ENCODE measurements at places on chromosomes 4 and X. TPM values are rescaled to one million over a fixed set of nuclear protein-coding genes. Genes with fewer than 3 reads are reported as not detected.

GRCh38 chr4:11469650-11470437 lies 41.1 kb upstream of the HS3ST1 start:
- DNase-seq: no peak

Gene CABS1
- polyA plus RNA-seq: not detected

Gene CENPE
- not detected for polyA plus RNA-seq

DNA sequence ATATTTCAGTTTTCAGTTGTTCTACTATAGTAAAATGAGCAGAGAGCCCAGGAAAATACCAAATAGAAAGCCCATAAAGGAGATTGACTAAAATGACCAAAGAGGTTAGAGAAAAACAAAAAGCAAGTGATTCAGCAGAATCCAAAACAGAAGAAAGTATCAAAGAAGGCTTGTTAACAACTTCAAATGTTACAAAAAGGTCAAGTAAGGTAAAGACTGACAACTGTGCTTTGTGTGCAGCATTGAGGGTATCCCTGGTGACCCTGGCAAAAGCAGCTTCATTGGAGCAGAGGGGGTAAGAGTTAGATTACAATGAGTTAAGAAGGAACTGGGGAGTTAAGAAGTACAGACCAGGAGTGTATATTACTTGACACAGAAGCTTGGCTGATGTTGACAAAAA lies 317.9 kb downstream of the OPHN1 start:
- no peak for DNase-seq

DNA sequence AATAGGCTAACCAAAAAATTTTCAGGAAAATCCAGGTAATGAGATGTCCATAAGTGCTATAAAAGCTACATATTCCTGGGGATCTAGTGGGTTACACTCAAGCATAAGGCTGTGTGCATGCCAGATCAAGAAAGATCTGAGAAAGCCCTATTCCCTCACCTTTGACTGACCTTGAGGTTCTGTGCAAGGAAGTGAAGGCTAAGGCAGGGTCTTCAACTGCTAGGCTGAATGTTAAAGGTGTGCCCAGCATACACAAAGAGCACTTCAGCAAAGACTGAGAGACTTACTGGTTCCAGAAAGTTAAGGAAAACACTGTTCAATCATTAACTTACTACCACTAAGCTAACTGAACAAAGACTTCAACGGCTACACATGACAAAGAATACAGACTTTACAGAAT lies 269.7 kb downstream of the GPC3 start:
- DNase-seq: no peak

GRCh38 chr4:159070742-159071141 lies 32.1 kb upstream of the RAPGEF2 start:
- DNase-seq: no peak

- DNase-seq: no peak
Observed at GRCh38 chr4:140928880-140929279, 172.7 kb upstream of the TBC1D9 start.

DNA sequence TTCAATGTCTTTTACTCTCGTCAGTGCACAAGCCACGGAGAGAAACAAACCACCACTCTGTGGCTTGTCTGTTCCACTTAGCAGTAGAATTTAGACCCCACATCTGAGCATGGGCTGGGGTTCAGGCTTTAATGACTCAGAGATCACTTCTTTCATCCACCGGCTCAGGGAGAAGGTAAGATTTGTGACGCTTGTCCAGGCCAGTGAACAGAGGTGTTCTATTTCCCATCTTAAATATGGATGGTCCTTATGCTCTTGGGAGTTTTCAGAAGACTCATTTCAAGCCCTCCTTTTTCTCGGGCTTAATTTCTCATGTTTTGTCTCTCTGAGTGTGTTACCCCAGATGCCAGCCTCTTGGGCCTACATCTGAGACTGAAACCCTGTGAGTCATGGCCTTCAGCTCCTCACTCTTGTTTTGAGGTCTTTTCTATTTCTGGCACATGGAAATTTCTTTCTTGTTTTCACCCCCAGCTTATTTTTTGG lies 127.4 kb upstream of the SFRP2 start:
- DNase-seq: no peak

DNA sequence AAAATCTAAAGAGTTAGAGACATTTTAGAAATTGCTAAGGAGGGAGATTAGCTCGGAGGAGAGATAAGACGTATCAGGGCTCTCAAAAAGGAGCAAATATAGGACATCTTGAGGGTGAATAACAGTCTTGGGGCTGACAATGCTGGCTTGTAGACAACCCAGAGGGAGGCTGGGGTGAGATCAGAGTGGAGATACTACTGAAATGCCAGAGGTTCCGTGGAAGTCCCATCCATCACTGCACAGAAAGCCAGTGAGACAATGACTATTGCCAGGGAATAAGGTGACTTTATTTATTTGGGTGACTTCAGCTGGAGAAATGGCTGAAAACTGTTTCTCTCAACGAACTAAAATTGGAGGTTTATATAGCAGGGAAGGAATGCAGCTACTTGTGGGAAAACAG lies 838.1 kb upstream of the AGA start:
- DNase-seq: no peak

DNA sequence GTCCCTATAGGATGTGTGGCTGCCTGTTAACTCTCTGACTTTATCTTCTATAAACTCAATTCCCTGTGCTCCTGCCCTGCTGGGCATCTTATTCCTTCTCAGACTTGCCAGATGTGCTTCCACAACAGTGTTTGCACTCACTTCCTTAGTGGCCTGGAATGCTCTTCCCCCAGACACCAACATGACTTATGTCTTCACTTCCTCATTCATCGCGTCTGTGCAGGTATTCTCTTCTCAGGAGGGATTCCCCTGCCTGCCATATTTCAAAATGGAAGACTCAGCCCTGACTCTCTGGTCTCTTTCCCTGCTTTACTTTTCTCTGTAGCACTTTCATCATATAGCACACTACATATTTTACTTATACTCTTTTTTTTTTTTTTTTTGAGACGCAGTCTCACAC lies 344.0 kb downstream of the CENPC start:
- no peak for DNase-seq

- no peak for DNase-seq
Observed at GRCh38 chr4:159495515-159496236, 392.8 kb downstream of the RAPGEF2 start.

GRCh38 chrX:30637874-30638815 lies 15.1 kb upstream of the GK start:
- DNase-seq: no peak

Gene PABPC1L2A
- not detected for polyA plus RNA-seq

Measured in naive thymus-derived CD8-positive, alpha-beta T cell (primary cell).